ENCODE measurements at places on chromosomes 5 and 9. TPM values are rescaled to one million over a fixed set of nuclear protein-coding genes. Genes with fewer than 3 reads are reported as not detected.

GRCh38 chr5:100697970-100698369, 162.8 kb downstream of the FAM174A start:
- no peak overlapping the region for H3K27ac ChIP-seq
- no peak for DNase-seq
- no peaks in the 10 kb centered on the region for H3K36me3 ChIP-seq
- H3K27me3 ChIP-seq: no peaks in the 10 kb centered on the region
- H3K4me3 ChIP-seq: no peak overlapping the region

DNA sequence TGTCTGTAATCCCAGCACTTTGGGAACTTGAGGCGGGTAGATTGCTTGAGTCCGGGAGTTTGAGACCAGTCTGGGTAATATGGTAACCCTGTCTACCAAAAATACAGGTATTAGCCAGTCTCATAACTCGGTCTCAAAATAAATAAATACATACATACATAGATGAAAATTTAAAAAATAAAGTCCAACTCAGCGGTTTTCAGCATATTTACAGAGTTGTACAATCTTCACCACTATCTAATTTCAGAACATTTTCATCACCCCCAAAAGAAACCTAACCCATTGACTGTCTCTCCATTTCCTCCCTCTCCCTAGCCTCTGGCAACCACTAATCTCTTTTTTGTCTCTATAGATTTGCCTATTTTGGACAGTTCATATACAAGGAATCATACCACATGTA, 10.7 kb downstream of the RMND5B start:
- no peaks in the 10 kb centered on the region for H3K27me3 ChIP-seq
- H3K4me3 ChIP-seq: no peak overlapping the region
- no peak overlapping the region for H3K27ac ChIP-seq
- H3K4me1 ChIP-seq: no peaks in the 10 kb centered on the region
- DNase-seq: no peak

GRCh38 chr9:17862629-17863028, 283.8 kb downstream of the SH3GL2 start:
- no peak for DNase-seq
- H3K27me3 ChIP-seq: no peaks in the 10 kb centered on the region
- H3K36me3 ChIP-seq: no peaks in the 10 kb centered on the region
- no peaks in the 10 kb centered on the region for H3K4me1 ChIP-seq
- no peak overlapping the region for H3K4me3 ChIP-seq

Gene C9orf153
- total RNA-seq: 0.93 TPM

Gene PCDHB6
- not detected for total RNA-seq

Gene LRRC19
- total RNA-seq: not detected
